Spinal cord (tissue), 10 donors: ENCODE measurements at places on chromosomes 5 and 9. TPM values are rescaled to one million over a fixed set of nuclear protein-coding genes. Genes with fewer than 3 reads are reported as not detected.

DNA sequence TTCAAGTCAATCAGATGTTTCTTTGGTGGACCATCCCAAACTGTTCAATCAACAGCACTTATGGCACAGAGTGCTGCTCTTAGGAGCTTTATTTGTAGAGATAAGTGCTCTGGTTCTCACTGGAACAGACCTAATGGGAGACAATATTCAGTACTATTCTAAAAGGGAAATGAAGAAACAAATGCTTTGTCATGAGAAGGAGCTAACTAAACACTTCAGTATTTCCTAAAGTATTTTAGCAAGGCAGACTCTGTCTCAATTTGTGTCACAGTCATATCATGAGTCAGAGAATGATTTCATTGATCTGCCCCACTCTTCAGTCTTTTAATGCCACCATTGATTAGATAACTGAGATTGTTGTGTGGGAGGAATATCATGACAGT is 175.3 kb downstream of the SLF1 start:
- no peak for DNase-seq

- no peak for DNase-seq
These were observed 211.0 kb downstream of the SNX18 start for GRCh38 chr5:54728588-54728915.

DNA sequence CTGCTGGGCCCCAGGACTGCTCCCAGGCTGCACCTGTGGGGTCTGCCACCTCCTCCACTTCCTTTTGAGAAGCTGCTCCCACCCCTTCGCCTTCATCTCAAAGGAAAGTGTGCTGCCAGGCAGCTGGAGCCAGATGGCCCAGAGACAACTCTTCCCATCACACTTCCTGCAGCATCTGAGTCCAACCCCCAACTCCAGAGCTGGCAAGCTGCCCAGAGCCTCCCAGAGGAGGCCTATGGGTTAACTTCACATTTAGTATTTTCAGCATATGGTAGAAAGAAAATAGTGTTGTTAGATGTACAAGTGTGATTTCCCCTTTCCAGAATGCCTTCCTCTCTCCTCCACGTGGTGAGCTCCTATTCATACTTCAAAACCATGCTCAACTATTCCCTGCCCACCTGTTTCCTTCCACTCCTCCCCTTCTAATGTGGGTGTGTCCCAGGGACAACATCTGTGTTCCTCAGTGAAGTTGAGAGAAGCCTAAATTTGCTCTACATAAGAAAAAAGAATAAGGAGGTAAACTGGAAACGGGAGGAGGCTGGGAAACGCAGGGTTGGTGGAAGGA is 38.6 kb upstream of the KCNMB1 start:
- no peak for DNase-seq

DNA sequence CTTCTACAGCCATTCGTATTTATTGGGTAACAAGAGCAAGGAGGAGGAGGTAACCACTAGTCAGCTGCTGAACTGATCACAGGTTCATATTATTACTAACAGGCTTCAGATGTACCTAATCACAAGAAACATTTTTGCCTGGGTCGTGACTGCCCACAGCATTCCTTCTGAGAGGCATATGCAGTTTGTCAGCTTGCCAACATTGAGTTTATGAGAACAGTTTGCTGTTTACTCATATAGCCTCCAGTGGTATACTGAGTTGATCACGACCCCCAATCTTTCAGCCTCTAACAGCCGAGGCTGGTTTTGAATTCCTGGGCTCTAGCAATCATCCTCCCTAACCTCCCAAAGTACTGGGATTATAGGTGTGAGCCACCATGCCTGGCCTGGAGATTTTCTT is 693.6 kb downstream of the TLE1 start:
- DNase-seq: no peak

DNA sequence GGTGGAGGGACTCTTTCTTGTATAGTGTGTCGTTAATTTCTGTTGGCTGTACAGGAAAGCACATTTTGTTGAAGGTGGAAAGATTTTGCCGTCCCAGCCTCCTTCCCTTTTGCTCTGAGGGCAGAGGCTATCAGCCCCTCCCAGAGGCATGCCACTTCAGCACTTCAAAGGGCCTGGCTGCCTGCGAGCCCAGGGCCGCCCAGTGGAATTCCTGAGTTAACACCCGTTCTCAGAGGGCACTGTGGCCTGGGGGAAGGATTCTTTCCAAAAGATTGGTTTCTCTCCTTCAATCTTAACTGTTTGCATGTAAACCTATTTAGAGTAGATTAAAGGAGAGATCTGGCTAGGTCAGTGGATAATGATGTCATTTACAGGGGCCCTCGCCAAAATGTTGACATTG is 238.6 kb downstream of the FANCC start:
- DNase-seq: no peak

DNA sequence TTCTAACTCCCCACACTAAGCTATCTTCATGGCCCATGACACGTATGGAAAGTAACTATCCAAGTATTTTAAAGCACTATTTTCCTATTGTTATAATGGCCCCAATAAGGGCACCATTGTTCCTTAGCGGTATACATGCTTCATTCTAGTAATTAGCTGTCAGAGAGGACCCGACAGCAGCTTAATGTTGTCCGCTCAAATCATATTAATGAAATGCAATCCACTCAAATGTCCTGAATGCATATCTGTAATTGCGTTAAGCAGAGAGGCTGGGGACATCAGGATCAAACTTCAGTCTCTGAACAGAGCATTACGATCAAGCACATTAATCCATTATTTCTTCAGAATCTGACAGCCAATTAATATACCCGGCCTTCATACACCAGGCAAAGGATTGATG is 139.7 kb downstream of the CRB2 start:
- no peak for DNase-seq

The AUH gene
- polyA plus RNA-seq: 19.6 TPM
